Stimulated activated CD8-positive, alpha-beta memory T cell treated with anti-CD3 and anti-CD28 coated beads, Interleukin-7, amount 100 ng/mL, for 1 hour (primary cell): ENCODE measurements at places on chromosomes 7 and 10.

- DNase-seq, result no peak
Observed at GRCh38 chr10:4370376-4370775, 455.6 kb upstream of the AKR1E2 start.

DNA sequence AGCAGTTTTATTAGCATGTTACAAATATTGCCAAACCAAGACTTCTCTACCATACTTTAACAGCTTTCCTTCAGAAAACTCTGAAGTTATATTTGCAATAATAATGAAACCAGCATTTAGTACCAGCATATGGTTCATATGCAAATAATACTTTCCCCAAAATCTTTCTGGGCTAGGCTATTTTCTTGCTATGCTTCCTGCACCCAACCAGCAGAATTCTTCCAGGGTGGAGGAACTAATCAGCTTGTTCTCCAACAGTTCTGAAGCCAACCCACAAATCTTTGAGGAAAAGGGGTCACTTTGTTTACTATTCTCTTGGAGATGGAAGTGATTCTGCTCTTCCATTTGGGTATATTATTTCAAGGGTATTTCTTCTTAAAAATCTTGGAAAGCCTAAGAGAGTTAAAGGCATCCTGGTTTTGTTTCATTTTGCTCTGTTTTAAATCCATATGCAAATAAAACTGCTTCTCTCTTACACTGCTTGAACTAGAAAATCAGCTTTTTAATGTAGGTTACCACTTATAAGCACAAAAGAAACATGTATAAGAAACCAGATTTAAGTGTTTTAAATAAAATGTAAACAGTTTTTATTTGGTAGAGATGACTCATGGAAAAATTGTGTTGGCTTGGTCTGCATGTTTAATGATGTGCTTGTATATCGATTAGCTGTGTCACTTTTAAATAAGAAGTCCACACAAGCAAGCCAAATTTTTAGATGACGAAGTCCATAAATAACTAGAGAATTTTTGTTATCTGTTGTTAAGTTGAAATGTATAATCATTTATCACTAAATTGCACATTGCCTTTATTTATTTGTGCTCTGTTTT lies 103.7 kb downstream of the HECTD2 start:
- no peak for DNase-seq

- no peak for DNase-seq
Observed at GRCh38 chr7:92589056-92589455, 1.1 kb downstream of the FAM133B start.

DNA sequence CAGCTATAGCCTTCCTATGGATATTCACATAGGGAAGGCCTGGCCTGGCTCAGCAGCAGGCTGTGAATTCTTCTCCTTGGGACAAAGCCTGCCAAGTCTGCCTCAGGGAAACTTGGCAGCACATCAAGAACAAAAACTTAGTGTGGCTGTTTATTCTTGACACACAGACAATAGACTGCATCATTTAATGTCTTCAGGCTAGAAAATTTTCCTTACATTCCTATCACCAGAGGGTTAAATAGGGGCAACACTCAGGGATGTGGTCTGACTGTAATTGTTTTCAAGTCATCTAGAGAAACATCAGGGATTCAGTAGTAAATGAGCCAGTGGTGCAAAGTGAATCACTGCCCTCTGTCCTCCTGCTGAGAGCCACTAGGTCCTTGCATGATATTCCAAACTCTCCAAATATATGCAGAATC lies 137.3 kb downstream of the SEMA3C start:
- DNase-seq, result no peak

- peak; percentile 16 for DNase-seq
Observed at GRCh38 chr7:149071641-149072437, 18.7 kb downstream of the ZNF786 start.

GRCh38 chr7:125065546-125065945 lies 135.9 kb upstream of the POT1 start:
- no peak for DNase-seq

GRCh38 chr7:151807846-151808245 lies 69.1 kb downstream of the PRKAG2 start:
- no peak for DNase-seq

GRCh38 chr10:58662314-58662713 lies 149.6 kb downstream of the BICC1 start:
- DNase-seq, result no peak
